A549 treated with DMSO at 1 μM for 4 hours (cell line): ENCODE measurements at places on chromosomes 11 and 22. TPM values are rescaled to one million over a fixed set of nuclear protein-coding genes. Genes with fewer than 3 reads are reported as not detected.

MPEG1 gene
- total RNA-seq = not detected in 5 replicates

LRRN4CL gene
- total RNA-seq = 0.03 to 0.15 TPM (median 0.12 TPM) in 3 of 5 replicates, not detected in the others

IL10RA gene
- total RNA-seq = 0.07 to 0.34 TPM (median 0.18 TPM) in 4 of 5 replicates, not detected in the other

INS gene
- total RNA-seq = not detected in 5 replicates

BRD1 gene
- total RNA-seq = 14.2 to 15.4 TPM (median 14.8 TPM) in 5 replicates

NAV2 gene
- total RNA-seq = 18.8 to 27.0 TPM (median 22.9 TPM) in 5 replicates

OR2AG1 gene
- total RNA-seq = not detected in 5 replicates

LYVE1 gene
- total RNA-seq = 0.03 to 0.17 TPM (median 0.05 TPM) in 3 of 5 replicates, not detected in the others

PHF21B gene
- total RNA-seq = 0.95 to 1.4 TPM (median 1.2 TPM) in 5 replicates

APOL4 gene
- 0.09 TPM in 1 of 5 replicates, not detected in the others for total RNA-seq

APOA5 gene
- total RNA-seq = not detected in 5 replicates

KRTAP5-10 gene
- total RNA-seq = not detected in 5 replicates

TRIM49 gene
- total RNA-seq = not detected in 5 replicates

DEFB131B gene
- total RNA-seq = not detected in 5 replicates

ZNF280B gene
- total RNA-seq = 1.5 to 2.2 TPM (median 1.8 TPM) in 5 replicates

NFAM1 gene
- total RNA-seq = not detected in 5 replicates
